ENCODE measurements at places on chromosomes 16 and 17.

DNA sequence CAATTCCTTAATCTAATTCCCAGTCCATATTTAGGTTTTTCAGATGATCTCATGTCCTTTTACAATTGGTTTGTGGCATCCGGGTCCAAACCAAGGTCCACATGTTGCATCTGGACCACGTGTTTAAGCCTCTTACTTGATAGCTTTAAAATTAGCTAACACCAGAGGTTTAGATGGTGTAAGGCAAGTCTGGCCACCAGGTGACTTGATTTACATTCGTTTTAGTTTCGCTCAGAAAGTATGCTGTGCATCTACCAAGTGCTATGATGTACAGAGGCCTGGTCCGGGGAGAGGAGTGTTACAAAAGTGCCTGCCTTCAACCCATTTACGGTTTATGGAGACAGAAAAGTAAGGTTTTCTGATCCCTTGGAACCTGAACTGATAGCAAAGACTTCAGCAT is 878 bp upstream of the DNAJA2 start:
- DNase-seq = no peak

- no peak for DNase-seq
These were observed 35.0 kb upstream of the C17orf78 start for GRCh38 chr17:37340804-37341203.

- DNase-seq = no peak
These were observed 1.6 kb upstream of the MRC2 start for GRCh38 chr17:62625870-62626200.

- no peak for DNase-seq
These were observed 11.2 kb downstream of the GALK1 start for GRCh38 chr17:75753514-75754377.

- no peak for DNase-seq
These were observed 42.1 kb downstream of the ITGAM start for GRCh38 chr16:31301708-31302400.

- DNase-seq = no peak
These were observed 10.9 kb upstream of the HS3ST6 start for GRCh38 chr16:1929105-1929504.

DNA sequence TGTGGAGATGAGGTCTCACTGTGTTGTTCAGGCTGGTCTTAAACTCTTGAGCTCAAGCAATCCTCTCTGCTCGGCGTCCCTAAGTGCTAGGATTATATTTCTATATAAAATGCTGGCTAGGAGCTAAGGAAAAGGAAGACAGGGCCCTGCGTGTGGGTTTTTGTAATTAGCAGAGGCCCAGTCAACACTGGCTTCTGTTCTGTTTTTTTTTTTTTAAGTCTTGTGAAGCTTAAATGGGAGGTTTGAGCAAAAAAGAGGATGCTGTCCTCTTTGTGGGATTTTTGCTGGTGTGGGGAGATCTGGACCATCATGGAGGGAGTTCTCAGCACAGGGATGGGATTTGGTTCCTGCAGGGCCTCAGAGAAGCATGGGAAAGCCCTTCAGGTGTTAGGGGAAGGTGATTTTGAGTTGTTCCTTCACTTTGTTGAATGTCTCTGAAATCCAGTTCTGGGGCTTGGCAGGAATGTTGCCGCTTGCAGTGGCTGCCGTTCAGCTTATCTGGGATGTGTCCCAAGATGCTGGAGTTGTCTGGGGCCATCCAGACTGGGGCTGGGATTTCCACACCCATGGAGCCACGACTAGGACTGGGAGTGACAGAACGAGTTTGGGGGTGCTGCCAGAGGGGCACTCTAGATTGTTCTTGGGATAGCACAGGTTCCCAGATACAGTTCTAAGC is 4.2 kb downstream of the PYCARD start:
- no peak for DNase-seq

- no peak for DNase-seq
These were observed 60.9 kb downstream of the MYO18A start for GRCh38 chr17:29119265-29119664.

DNA sequence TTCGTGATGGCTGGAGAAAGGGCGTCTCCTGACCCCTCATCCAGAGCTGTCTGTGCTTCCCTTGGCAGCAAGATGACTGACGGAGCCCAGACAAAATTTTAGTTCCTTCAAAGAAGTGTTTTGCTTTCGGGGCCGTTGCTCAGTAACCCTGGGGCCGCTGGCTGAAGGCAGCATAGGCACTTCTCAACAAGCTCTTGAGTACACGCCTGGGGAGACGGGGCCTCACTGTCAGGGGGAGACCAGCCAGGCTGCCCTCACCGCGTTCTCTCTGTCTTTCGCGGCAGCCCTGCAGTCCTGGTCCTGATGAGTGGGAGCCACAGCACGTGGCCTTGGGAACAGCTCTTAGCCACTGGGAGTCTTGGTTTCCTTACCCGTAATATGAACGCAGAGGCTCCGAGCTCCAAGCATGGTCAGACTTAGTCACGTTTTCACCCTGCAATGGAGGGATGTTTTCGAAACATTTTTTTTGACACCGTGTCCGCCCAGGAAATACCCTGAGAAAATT is 86.0 kb downstream of the IRF8 start:
- DNase-seq = no peak

DNA sequence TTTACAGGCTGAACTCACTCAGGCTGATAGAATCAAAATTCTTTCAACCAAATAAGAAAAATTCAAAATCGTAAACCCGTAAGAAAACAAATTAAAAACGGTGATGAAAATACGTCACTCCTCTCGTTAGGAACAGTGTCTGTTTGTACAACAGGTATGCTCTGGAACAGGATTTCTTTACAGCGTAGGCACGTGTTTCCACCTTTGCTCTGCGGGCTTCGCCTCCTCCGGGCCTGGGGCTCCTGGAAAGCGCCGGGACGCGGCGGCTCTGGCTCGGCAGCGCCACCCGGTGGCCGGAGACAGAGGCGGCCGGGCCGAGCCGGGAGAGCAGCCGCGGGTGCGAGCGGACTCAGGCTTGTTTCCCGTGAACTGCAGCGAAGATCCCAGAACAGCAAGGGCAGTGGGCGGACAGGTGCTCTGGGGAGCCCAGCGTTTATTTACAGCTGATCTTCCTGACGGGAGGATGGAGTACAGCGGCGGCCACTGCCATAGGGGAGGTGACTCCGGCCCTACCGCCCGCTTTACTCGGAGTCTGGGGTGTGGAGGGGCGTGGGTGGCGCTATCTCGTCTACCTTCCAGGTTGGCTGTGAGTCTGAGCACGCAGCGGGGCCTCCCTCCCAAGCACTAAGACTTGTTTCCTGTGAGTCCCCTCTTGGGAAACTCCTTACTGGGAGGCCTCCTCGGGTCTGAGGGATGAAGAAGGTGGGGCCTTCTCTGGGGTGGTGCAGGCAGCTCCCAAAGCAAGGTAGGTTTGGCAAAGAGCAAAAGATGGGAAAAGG is 40.5 kb upstream of the ATP2A3 start:
- no peak for DNase-seq

GRCh38 chr17:28384281-28385036 is 13.0 kb downstream of the SARM1 start:
- no peak for DNase-seq

GRCh38 chr16:49127103-49127502 is 154.5 kb downstream of the CBLN1 start:
- DNase-seq = no peak

DNA sequence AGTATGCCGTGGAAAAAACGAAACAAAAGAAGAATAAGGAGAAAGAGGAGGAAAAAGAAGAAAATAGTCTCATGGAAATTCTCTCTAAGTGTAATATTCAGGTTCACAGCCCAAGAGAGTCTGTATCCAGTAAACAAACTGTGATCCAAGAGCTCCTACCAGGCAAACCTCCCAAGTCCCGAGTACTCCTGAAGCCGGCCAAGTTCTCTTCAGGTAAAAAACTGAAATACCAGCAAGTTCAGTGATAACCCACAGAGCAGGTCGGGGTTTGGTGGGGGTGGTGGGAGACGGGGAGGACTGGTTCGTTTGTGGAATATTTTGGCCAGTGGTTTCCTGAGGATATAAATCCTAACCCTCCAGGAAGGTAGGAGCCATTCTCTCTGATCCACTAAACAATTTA is 8.5 kb upstream of the TVP23B start:
- DNase-seq = no peak

DNA sequence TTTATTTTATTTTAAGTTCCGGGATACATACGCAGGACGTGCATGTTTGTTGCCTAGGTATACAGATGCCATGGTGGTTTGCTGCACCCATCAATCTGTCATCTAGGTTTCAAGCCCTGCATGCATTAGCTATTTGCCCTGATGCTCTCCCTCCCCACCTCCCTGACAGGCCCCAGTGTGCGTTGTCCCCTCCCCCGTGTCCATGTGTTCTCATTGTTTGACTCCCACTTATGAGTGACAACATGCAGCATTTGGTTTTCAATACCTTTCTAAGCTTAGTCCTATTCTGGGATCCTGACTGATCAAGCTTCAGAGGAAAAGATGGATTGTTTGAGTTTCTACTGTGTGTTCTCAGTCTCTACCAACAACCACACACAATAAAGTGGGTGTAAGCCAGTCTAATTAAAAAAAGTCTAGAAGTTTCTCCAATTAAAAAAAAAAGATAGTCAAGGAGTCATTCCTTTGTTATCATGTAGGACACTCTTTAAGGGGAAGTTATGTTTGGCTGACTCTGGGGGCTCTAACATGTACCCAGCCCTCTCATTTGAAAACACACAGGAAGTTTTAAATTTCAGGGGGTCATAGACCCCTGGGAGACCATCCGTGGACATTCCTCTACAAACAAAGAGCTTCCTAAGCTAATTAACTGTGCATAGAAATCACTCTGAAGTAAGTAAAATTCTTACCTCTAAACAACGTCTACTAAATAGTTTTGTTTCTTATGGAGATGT is 66.3 kb upstream of the ADAMTS18 start:
- no peak for DNase-seq

DNA sequence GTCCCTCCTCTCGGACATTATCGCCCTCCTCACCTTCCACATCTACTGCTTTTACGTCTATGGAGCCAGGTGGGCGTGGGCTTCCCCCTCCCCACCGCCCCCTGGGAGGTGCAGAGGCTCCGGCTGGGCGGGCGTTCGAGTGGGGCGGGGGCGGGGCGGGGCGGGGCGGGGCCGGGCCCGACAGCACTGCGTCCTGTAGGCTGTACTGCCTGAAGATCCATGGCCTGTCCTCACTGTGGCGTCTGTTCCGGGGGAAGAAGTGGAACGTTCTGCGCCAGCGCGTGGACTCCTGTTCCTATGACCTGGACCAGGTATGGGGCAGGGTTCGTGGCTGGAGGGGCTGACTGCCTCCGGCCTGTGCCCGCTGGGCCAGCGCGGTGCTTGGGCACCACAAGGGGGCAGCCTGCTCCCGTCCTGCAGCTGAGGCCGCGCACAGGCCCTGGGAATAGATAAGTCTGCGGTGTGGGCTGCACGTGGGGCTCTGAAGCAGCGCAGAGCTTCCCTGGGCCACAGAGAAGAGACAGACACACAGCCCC is 9.2 kb downstream of the PIGQ start:
- DNase-seq = no peak

- DNase-seq = no peak
These were observed 1.2 kb downstream of the DUSP14 start for GRCh38 chr17:37490638-37491614.

DNA sequence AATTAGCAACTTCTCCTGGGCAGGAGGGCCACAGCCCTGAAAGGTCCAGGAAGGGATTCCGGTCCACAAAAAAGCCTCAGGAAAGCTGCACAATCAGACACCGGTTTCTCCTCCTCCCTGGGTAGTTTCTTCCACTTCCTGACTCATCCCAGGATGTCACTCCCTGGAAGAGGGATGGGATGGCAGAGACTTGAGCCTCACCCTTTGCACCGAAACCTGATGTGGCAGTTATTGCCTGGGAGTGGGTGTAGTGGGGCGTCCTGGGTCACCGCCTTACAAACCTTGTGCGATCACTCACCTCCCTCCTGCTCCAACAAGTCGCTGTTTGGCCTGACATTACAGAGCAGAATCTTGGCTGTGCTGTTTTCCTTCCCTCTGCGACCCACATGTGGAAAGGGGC is 70.8 kb downstream of the LYRM1 start:
- no peak for DNase-seq

DNA sequence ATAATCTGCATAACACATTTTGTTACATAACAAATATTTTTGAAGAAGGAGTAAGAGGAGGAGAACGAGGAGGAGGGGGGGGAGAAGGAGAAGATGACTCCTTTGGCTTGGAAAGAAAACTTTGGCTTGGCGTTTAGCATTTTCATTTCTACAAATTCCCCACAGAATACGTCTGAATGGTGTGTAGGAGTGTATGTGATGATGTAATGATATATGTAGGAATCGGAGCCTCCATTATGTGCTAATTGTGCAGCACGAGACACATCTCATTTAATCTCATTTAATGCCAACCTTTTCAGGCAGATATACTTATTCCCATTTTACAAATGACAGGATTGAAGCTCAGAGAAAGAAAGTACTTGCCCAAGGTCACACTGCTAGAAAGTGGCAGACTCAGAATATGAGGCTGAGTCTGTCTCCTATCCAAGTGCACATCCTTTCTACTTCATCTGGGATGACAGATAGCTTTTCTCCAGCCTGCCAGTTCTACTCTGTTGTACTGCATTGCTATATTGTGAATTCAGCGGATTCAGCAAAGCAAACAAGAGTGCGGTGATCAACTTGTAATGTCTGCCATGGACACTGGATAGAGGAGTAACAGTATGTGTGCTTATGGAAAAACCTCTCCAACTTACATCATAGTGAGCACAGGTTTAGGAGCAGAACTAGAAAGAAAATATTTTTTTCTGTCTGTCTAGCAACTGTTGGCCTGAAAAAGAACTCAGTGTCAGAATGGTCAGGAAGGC is 10.4 kb upstream of the SLC47A2 start:
- no peak for DNase-seq

GRCh38 chr17:57517273-57517631 is 227.8 kb downstream of the CCDC182 start:
- DNase-seq = no peak

DNA sequence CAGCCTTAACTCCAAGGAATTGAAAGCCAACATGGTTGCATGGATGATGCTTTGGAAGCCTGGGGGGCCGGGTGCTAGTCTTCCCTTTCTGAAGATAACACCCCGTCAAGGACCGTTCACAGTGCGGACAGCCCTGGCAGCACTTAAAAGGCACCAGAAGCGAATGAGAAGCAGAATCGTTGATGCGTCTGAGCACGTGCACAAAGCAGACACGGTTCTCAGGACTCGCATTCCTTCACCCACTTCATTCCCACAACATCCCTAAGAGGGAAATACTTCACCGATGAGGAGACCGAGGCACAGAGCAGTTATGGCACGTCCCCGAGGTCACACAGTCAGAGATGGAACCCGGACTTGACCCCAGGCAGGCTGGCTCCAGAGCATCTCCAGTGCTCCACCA is 14.2 kb downstream of the TRPV1 start:
- no peak for DNase-seq

GRCh38 chr17:50614471-50615051 is 20.1 kb upstream of the ABCC3 start:
- no peak for DNase-seq

- DNase-seq = no peak
These were observed 431.2 kb downstream of the SLC39A11 start for GRCh38 chr17:72661116-72661944.

GRCh38 chr17:82126556-82127314 is 28.7 kb upstream of the FASN start:
- DNase-seq = no peak

GRCh38 chr17:76491271-76492122 is 9.7 kb downstream of the RHBDF2 start:
- no peak for DNase-seq
